ENCODE measurements at places on chromosomes 11 and 22.

- no peak for DNase-seq
These were observed 691.6 kb downstream of the NTM start for GRCh38 chr11:132062031-132062430.

- DNase-seq, result no peak
These were observed 135.8 kb downstream of the TEAD1 start for GRCh38 chr11:12809864-12810567.

DNA sequence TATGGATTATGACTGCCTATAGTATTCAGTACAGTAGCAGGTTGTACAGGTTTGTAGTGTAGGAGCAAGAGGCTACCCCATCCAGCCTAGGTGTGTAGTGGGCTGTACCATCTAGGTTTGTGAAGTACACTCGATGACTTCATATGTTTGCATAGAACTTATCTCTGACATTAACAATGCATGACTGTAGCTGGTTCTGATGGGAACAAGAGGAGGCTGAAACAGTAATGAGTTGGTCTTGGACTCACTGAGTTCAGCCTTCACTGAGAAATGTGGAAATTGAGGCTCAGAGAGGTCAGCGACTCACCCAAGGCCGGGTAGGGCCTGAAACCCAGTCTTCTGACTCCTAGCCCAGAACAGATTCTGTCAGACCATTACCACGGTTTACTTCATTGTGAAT lies 13.0 kb downstream of the MYO7A start:
- DNase-seq, result no peak

DNA sequence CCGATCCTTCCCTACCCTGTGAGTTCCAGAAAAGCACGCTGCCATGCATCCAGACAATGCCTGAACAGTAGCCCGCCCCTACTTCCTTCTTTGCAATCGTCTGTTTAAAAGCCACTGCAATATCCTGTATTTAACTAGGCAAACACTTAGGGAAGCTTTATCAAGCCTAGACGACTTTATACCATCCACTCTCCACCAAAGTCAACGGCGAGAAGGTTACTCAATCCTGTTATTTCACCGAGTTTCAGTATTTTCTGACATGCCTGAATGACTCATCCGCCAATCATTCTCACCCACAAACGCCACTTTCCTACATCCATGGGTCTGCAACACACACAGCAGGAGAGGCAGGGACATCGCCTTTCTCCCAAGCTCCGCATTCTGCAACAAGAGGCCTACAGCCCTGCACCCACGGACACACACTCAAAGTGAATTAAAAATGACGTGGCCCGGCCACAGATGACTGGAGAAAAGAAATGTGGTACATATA lies 9.3 kb downstream of the CELSR1 start:
- no peak for DNase-seq

DNA sequence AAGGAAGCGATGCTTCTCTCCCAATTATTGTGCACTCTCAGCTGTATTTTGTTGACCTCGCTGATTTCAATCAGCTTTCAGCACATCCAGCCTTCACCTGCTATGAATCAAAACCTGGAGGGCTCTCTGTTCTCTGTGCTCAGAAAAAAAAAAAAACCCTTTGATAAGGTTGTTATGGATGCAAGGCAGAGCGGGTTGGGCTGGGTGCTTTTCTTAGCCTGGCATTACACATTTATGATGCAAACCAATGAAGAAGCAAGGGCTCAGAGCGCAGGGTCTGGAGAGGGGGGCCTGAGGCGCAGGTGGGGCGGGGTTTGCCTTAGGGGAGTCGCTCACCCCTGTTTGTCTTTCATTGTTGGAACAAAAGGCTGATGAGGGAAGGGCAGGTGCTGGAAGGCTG lies 86.0 kb upstream of the CADM1 start:
- no peak for DNase-seq

GRCh38 chr22:49730656-49731055 lies 97.0 kb downstream of the BRD1 start:
- no peak for DNase-seq

- no peak for DNase-seq
These were observed 69.9 kb upstream of the ADORA2A start for GRCh38 chr22:24357547-24357946.

DNA sequence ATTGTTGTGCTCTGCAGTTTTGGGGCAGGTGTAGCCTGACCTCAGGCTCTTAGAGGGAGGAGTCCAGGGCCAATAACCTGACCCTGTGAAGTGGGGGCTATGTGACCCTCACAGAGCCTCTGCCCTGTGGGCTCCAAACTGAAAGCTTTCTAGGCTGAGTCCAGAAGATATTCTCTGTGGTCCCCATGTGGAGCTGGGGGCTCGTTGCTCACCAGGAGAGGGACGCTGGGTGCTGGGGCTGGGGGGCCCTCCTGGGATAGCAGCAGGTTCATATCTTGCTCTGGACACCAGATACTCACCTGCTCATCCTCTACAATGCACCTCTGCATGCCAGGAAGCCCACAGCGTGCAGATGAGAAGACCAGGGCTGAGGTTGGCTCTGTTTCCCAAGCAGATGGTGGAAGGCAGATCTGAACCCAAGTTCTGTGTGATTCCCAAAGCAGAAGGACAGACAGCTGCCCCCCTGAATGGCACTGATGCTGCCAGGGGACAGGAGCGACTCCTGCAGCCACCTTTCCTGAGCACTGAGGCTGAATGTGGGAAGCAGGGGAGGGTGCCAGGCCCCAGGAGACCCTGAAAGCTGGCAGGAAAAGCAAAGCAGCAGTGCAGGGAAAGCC lies 1022.0 kb downstream of the TBC1D22A start:
- no peak for DNase-seq

GRCh38 chr11:34051349-34052035 lies at the start of gene CAPRIN1:
CAPRIN1 (plus strand) TSS chr11:34051731; CDS start chr11:34052421, 690 bp downstream.
- peak; percentile 85 for DNase-seq

GRCh38 chr11:57700425-57700824 lies 11.6 kb downstream of the MED19 start:
- DNase-seq, result no peak

GRCh38 chr22:29205594-29206371 lies at the start of gene EMID1:
EMID1 (plus strand) TSS chr22:29205896; CDS start chr22:29206039, 143 bp downstream.
- DNase-seq, result peak; percentile 36

DNA sequence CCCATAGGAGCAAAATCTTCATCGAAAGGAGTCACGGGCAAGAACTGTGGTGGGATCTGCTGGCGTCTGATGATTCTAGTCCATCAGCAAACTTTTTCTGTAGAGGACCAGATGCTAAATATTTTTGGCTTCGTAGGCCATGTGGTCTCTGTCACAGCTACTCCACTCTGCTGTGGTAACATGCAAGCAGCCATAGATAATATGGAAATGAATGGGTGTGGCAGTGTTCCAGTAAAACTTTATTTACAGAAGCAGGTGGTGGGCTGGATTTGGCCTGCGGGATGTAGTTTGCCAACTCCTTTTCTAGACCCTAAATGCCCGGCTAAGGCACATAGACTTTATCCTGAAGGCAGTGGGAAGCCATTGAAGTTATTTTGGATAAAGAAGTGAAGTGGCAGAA lies 32.9 kb downstream of the BMAL1 start:
- no peak for DNase-seq

DNA sequence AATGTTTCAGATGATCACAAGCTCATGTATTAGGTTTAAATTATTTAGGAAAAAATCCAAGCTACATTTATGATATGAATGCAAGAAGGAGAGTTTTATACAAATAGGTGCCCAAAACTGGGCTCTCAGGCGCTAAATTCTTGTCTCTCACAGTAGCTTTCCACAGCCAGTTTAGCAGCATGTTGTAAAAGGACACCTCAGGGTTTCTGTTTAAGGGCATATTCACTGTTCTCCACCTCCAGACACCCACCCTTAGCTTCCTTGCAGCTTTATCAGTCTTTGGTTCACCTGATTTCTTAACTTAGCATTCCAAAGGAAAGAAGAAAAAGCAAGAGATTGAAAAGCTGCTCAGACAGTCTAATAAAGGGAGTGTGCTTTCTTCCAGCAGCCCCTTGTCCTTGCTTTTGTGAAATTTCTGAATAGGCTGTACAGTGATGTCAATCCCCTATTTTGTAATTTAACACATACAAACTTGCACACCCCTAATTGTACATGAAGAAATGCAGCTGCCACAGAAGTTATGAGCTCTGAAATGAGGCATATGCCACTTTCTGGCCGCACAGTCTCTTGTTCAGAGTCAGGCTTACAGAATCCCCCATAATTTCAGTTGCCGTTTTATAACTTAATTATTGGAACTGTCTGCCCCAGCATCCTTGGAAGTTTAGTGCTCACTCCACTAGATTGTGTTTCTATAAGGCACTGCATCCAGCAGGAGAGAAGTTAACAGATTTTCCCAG lies 262.1 kb downstream of the DDX10 start:
- DNase-seq, result no peak

DNA sequence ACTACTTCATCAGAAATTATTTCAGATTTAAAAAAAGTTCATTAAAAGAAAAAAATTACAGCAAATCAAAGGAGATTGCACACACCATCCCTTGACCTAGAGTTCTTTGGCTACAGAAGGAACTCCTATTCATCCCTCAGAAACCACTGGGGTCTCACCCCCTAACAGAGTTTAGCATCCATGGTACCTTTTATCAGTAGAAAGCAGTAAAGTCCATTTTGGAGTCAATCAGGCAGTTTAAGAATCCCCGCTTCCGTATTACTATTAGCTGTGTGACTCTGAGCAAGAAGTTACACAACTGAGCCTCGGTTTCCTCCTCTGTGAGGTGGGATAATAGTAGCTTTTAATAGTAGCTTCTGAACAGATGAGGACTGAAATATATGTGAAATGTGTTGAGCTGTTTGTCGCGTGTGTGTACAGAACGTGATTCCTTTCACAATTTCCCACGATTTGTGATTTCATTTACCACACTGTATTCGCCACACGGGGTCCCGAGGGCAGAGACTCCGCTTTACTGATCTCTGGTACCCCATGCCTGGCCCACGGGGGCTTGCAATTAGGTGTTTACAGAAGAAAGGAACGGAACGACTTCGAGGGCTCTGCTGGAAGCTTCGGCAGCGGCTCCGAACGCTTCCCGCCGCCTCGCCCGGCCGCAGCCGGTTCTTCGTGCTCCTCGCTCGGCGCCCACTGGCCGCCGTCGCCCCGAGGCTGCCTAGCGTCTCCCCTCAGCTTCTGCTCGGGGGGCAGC lies 72.5 kb upstream of the ZBED5 start:
- DNase-seq, result peak; percentile 25

DNA sequence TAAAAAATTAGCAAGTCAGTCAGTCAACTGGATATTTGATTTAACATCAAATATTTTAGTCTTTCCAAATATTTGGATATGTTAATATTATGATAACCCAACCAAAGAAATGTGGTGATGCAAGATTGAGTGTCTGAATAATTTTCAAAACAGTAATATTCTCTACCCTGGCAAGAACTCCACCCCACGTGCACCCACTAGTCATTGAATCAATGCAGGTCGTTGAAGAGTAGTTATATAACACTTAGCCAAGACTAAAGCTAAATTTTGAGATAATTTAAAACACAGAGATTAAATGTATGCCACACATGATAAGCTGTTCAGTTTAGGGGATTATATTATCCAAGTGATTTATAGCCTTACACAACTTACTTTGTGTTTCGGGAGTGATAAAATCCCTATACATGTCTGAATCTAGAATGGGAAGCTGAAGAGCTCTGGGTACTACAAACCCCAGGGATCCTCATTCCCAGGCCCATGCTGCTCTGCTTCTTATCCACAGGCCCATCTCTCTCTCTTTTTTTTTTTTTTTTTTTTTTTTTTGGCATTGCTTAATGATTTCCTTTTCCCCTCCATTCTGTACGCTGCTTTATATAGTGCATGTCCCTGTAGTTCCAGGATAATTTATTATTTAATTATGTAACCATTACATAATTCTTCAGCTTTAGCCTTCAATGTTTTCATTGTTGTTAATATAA lies 392.9 kb downstream of the NTM start:
- no peak for DNase-seq

DNA sequence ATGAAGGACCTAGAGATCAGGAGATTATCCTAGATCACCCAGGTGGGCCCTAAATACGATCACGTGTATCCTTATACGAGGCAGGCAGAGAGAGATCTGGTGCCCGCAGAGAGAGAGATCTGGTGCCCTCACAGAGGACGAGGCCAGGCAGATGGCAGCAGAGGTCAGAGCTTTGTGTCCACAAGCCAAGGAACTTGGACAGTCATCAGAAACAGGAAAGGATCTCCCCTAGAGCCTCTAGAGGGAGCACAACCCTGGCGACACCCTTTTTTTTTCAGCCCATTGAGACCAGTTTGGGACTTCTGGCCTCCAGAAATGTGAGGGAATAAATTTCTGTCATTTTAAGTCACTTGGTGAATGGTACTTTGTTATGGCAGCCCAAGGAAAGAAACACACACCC lies 25.5 kb upstream of the TIMP3 start:
- DNase-seq, result no peak

GRCh38 chr11:60307507-60308195 lies 19.4 kb upstream of the MS4A6E start:
- peak; percentile 6 for DNase-seq

- DNase-seq, result no peak
These were observed 356.9 kb upstream of the LRRC4C start for GRCh38 chr11:41816396-41816795.

- no peak for DNase-seq
These were observed 75.3 kb downstream of the C22orf31 start for GRCh38 chr22:28986366-28986765.

DNA sequence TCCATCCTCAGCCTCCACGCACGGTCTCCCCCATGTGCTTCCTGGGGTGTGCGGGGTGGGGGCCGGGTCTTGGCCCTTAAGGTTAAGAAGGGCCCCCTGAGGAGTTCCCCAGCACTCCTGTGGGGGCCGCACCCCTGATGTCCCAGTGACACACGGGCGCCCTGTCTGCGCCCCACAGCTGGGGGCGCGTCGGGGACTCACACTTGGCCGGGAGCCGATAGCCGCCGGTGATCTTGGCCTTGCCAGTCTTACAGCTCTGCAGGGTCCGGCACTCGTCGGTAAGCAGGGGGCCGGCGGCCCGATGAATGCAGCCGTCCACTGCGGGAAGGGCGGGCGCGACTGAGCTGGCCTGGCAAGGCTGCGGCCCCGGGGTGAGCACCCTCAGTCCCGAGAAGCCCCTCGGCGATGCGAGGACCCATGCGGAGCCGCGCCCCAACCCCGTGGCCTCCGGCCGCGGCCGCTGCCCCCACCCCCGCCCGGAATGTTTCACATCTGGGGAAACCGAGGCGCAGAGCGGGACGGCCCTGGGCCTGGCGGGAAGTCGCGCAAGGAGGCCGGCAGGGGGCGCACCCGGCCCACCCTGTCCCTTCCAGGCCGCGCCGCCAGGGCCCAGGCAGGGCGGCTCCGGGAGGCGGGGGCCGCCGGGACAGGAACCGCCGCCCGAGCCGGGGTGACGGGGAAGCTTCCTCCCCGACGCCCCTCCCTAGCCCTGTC lies 13.9 kb downstream of the OTUB1 start:
- peak; percentile 78 for DNase-seq

GRCh38 chr11:61914471-61915171 lies 2.7 kb downstream of the RAB3IL1 start:
- DNase-seq, result no peak

- DNase-seq, result no peak
These were observed 71.9 kb downstream of the NFAM1 start for GRCh38 chr22:42360348-42360747.

Measured in activated naive CD8-positive, alpha-beta T cell treated with anti-CD3 and anti-CD28 coated beads, Interleukin-2, amount 50 U/mL, for 24 hours (primary cell).